ENCODE measurements at places on chromosomes 5 and 9.
A peak's percentile ranks its signal among the peaks of the same experiment; 100 is the strongest.

GRCh38 chr9:120765910-120766425 is 27.2 kb downstream of the FBXW2 start:
- no peak for DNase-seq

GRCh38 chr9:135098400-135099105 is 11.1 kb downstream of the OLFM1 start:
- DNase-seq = no peak

DNA sequence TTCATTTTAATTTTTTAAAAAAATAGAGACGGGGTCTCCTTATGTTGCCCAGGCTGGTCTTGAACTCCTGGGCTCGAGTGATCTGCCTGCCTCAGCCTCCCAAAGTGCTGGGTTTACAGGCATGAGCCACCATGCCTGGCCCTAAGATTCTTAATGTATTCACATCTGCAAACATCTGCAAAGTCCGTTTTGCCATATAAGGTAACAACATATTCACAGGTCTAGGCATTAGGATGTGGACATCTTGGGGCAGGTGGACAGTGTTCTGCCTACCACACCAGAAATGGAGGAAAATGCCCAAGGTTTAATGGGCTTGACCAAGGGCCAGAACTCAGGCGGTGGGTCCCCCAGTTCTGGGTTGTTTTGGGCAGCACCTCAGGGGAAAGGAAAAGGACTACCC is 41.6 kb upstream of the VDAC1 start:
- DNase-seq = no peak

DNA sequence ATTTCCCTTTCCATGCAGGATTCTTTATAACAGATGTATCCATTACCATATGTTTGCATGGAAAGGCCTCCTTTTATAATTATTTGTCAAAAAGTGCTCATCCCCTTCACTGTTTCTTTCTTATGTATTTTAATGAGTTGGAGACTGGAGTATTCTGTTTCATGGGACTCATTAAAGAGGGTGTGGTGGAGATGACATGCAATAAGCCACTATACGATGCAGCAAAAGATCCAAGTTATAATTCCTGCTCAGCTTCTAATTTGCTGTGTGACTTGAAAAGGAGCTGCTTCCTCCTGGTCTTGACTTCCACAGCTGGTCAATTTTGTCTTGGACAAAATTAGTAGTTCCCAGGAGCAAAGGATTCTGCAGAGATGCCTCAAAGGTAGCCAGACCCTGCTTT is 13.9 kb downstream of the SGCD start:
- DNase-seq = no peak

DNA sequence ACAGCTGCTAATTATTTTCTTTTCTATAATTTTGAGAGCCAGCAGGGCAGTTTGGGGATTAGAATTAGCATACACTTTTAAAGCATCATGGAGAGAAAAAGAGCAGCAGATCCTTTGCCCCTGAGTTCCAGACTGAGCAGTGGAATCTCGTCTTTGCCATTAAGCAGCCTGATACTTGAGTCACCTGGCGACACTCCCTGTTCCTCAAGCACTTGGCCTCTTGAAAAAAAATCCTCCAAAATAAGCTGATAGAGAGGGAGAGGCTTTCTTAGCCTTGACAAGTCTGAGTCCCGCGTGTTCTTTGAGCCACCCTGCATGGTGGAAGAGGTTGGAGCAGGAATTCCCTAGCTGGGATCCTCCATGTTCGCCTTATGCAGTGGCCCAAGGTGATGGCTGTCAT is 398.3 kb downstream of the IRX2 start:
- no peak for DNase-seq

GRCh38 chr9:130421802-130422276 is 22.9 kb upstream of the ASS1 start:
- DNase-seq = no peak

GRCh38 chr5:134813407-134813806 is 32.4 kb upstream of the C5orf24 start:
- peak; percentile 14 for DNase-seq

- no peak for DNase-seq
Measured at GRCh38 chr9:93976973-93977372, 21.8 kb upstream of the BARX1 start.
